ENCODE measurements at places on chromosomes 12 and 14.

DNA sequence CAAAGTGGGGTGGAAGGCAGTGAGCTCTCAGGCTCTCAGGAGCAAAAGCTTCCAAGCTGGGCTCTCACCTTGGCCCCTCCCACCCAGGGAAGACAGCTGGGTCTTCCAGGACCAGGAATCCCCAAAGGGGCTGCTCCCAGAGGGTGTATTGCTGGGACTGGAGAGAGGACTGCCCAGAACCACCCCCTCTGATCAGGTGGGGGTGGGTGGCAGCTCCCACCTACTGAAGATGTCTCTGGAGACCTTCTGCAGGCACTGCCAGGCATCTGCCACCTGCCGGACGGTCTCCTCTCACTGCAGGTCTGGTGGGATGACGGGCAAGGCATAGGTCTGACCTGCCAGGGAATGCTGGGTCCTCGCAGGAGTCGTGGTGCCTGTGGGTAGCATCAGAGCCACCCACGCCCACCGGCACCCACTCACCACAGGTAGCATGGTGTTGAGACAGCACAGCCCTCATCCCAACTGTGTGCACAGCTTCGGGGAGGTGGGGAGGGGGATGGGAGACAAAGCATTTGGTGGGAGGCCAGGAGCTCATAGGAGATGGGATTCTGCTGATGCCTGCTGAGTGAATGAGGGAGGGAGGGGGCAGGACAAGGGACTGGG, 103.2 kb downstream of the SINHCAF start:
- DNase-seq, result no peak

GRCh38 chr14:69034612-69035262, 55.6 kb upstream of the ACTN1 start:
- DNase-seq, result no peak

DNA sequence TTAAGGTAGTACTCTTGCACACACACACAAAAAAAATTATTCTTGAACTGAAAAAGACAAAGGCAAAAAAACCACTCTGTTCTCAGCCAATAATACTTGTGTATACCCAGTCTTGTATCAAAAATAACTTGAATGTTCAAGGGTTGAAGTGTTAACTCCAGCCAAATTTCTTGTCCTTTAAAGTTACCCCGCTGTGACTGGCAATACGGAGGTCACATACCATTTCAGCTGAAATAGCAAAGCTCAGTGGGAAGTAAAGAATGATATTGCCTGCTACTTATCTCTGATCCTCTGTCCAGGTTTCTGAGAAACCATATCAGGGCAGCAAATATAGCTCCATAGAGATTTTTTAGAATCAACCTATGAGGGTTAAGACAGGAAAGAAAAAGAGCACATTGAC, 167.4 kb downstream of the C12orf50 start:
- DNase-seq, result no peak

- DNase-seq, result no peak
Observed at GRCh38 chr12:57619434-57620244, 8.4 kb downstream of the ARHGEF25 start.

DNA sequence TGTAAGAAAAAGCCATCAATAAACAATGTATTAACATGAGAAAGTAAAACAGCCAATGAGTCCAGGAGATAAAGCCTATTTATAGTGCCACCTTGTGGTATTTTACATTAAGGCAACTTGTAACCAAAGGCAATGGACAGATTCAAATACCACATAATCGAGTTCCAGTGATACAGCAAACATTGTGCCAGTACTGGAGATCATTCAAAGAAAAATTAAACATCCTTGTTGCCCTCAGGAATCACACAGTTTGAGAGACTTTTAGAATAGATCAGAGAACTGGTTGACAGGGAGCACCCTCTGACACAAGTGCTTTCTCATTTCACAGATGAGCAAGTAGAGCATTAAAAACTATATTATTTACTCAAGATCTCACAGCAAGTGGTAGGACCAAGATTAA, 98.1 kb downstream of the DDHD1 start:
- no peak for DNase-seq

GRCh38 chr14:59926534-59926933, 6.6 kb downstream of the LRRC9 start:
- DNase-seq, result no peak

DNA sequence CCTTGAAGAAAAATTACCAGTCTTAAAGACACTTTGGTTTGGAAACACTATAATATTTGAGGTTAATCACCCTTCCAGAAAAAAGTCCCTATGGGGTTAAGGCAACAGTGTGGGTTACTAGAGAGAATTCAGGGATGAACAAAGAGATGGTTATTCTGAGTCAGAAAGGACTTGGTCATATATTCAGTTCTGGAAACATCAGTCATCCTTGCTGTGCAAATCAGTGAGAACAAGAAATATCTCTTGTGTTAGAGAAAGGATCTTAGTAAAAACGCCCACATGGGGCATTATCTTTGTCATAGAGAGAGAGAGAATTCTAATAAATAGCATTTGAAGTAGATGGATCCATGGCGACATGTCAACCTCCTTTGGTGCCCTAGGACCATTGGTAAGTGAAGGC, 59.4 kb upstream of the E2F7 start:
- DNase-seq, result no peak

DNA sequence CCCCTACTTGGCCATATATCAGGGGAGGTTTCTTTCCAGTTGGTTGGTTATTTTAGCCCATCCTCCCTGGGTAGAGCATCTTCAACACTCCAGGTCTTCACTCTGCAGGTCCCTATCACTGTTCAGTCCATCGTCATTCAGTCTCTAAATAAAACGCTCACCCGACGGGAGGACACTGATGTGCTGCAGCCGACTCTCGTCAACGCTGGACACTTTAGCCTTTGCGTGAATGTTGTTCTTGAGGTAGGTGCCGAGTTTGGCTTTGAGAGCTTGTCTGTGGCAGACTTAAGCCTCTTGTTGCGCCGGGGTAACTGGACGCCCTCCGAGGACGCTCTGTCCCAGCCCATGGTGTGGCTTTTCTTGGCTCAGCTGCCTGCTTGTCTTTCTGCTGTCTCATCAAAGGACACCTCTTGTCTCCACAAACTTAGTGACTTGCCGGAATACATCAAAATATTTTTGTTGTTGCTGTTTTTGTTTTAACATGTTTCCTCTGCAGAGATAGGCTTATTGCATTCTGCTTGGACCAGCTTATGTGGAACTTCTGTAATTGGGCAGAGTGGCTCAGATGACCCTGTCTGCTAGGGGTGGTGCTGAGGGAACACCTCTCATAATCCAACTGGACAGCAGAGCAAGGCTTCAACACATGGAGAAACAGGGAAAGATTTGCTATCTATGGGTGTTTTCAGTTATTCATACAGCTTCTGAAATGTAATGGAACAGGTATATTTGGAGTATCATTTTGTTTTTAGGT, 26.5 kb downstream of the TCTN1 start:
- no peak for DNase-seq

- no peak for DNase-seq
Observed at GRCh38 chr12:90909069-90909770, 45.8 kb downstream of the CCER1 start.

DNA sequence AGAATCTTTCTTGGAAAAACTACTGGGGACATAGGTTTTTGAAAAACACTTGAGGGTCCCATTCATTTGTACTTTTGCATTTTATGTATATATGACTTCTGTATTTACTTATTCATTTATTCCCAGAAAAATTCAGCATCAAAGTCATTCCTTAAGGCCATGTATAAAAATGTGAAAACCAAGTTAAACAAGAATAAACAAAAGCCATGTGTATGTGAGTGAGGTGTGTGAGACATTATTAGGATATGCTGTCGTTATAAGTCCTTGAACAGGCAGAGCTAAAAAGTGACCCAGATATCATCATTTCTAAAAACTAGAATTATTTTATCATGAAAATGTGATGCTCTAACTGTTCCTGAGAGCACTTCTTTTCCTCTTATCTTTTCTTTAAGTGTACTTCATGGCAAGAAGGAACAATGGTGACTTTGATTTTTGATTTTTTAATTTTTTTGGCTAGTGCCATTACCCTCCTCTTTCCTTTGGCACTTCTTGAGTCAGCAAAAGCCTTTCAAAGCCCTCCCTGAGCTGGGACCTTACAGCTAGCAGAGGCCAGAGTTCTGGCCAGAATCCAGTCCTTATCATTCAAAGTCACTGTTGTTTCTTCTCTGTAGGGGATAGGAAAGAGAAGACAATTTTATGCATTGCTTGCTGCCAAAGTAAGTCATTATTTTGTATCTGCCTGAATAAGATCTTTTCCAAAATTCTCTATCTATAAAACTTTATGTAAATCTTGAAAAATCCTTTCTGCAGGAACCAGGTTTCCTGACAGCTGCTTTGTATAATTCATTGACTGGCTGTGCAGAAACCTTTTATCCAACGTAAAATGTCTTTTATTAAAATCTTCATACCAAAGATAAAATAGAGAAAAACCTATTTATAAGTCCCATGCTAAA, 419.7 kb upstream of the PRICKLE1 start:
- DNase-seq, result no peak

DNA sequence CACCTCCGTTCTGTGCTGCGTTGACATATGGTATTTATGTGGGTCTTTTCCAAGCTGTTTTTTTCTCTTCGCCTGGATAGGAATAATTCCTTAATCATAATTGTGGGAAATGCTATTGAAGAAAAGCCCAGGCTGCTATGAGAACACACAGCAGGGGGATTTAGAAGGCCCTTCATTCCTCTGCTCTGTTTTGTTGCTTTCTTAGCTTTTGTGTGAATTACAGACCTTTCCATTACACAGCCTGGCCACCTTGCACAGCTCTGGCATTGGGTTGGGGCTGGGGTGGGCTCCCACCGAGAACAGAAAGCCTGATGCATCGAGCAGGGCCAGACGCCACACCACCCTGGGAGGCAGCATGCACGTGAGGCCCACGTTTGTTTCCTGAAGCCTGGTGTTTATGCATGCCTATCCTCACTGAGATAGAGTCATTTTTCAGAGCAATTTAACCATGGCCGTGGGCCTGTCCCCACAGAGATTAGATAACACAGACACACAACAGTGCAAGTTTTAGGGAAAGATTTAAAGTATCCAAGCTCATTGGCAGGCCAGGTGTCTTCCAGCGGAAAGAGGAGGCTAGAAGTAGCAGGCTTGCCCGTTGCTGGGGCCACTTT, 287.6 kb upstream of the PWP1 start:
- DNase-seq, result no peak

DNA sequence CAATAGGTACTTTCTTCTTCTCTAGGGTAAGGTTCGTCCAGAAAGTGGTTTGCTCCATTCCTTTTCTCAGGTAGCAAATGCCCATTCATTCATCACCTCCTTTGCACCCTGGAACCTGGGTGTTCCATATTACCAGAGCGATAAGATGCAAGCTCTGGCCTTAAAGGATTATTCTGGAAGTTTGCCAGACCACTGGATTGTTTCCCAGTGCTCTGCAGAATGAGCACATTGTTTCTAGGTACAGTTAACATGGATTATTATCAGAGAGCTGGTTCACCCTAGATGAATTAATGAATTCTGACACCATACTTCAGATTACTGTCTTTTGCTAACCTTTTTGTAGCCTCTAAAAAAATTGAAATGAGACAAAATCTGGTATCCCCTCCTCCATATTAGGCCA, 170.9 kb upstream of the BMP4 start:
- no peak for DNase-seq

DNA sequence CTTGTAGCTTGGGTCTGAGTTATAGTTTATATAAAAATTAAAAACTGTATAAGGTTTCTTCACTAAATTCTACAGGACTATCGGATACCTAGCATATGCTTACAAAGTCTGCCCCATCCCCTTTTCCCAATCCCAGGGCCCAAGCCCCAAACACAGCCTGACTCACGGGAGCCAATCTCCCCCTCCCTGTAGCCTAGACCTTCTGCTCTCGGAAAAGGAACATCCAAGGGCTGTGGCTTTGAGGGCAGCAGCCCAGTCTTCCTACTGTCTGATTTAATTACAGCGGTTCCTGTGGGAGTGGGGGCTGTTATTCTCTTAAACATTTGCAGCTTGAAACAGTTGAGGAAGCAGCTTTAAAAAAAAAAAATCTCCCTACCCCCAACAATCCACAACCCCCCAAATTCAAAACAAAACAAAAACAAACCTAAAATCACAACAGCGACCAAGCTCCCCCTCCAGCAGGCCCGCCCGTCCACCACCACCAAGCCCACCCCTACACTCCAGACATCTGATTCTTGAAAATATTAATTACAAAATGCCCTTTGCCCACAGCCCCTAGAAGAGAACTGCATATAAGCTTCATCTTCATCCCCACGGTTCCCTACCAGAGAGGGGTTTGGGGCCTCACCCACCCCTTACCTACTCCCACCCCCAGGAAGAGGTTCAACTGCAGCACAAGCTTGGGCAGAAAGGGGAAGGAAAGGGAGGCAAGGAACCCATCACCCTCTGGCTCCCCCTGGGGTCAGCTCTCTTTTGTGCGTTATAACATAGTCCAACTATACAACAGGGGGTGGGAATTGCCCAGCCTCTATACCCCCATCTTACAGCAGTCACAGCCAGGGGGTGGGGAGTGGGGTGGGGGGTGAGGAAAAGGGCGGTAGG, 1.1 kb upstream of the PRKAG1 start:
- no peak for DNase-seq

DNA sequence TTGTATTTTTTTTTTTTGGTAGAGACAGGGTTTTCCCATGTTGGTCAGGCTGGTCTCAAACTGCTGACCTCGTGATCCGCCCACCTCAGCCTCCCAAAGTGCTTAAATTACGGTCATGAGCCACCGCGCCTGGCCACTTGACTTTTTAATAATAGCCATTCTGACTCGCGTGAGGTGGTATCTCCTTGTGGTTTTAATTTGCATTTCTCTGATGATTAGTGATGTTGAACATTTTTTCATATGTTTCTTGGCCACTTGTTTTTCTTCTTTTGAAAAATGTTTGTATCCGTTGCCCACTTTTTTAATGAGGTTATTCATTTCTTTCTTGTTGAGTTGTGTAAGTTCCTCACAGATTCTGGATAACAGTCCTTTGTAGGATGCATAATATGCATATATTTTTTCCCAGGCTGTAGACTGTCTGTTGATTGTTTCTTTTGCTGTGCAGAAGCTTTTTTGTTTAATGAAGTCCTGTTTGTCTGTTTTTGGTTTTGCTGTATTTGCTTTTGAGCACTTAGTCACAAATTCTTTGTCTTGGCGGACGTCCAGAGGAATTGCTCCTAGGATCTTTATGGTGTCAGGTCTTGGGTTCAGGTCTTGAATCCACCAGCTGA, 10.3 kb upstream of the PGAM5 start:
- DNase-seq, result no peak

GRCh38 chr12:111978545-111978944, 34.4 kb downstream of the TMEM116 start:
- no peak for DNase-seq

GRCh38 chr14:105315211-105315721, 718 bp downstream of the PACS2 start:
- DNase-seq, result no peak
